ENCODE measurements at places on chromosomes 7 and 10. TPM values are rescaled to one million over a fixed set of nuclear protein-coding genes. Genes with fewer than 3 reads are reported as not detected.

Gene NKX6-2
- total RNA-seq: not detected

Gene LIMK1
- 19.8 TPM for total RNA-seq

- DNase-seq: no peak
Measured at GRCh38 chr7:4218481-4218880, 463.6 kb upstream of the FOXK1 start.

DNA sequence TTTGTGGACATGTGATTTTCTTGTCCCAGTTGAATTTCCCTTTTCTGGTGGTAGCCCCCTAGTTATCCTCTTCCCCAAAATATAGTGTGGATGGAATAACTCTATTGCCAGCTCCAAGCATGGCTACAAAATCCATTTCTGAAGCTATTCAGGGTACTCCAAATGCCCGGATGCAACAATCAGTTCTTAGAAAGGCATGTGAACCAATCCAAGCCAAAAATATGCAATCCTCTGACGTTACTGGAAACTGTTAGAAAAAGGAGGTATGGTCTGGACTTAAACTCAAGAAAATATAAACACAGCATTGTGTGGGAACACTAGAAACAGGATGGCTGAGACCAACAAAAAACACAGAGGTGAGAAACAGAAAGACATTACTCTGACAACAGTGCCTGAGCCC lies 347.0 kb downstream of the GPAM start:
- DNase-seq: no peak

DNA sequence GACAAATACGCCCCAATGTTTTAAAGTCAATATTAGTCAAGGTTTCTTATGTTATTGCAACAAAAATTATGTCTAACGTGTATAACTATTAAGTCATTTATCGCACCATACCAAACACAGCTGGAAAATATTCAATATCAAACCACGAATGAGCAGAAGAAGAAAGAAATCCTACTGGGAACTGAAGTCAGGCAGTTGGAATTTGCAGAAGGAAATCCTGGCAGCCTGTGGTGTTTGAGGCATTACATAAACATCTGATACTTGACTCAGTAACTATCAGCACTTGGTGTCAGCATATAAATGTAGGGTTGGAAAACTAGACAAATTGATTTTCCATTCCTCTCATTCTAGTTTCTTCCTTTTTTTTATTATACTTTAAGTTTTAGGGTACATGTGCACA lies 83.4 kb upstream of the NUPR2 start:
- DNase-seq: no peak

- no peak for DNase-seq
Measured at GRCh38 chr7:11153694-11154093, 180.0 kb downstream of the PHF14 start.

GRCh38 chr7:41501466-41501865 lies 201.4 kb downstream of the INHBA start:
- no peak for DNase-seq
